A172 (cell line): ENCODE measurements at places on chromosomes 16 and 17. TPM values are rescaled to one million over a fixed set of nuclear protein-coding genes. Genes with fewer than 3 reads are reported as not detected.

DNA sequence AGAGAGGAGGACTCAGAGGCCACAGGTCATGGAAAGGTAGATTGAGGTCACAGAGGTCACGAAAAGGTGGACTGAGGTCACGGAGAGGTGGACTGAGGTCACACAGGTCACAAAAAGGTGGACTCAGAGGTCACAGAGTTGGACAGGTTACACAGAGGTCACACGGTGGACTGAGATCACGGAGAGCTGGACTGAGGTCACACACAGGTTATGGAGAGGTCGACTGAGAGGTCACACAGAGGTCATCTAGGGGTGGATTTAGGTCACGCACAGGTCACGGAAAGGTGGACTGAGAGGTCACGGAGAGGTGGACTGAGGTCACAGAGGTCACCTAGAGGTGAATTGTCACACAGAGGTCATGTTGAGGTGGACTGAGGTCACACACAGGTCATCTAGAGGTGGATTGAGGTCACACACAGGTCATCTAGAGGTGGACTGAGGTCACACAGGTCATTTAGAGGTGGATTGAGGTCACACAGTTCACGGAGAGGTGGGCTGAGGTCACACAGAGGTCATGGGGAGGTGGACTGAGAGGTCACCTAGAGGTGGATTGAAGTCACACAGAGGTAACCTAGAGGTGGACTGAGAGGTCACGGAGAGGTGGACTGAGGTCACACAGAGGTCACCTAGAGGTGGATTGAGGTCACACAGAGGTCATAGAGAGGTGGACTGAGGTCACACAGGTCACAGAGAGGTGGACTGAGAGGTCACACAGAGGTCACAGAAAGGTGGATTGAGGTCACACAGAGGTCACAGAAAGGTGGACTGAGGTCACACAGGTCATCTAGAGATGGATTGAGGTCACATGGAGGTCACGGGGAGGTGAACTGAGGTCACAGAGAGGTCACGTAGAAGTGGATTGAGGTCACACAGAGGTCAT, 26.7 kb upstream of the JPT2 start:
- no peak for DNase-seq

DNA sequence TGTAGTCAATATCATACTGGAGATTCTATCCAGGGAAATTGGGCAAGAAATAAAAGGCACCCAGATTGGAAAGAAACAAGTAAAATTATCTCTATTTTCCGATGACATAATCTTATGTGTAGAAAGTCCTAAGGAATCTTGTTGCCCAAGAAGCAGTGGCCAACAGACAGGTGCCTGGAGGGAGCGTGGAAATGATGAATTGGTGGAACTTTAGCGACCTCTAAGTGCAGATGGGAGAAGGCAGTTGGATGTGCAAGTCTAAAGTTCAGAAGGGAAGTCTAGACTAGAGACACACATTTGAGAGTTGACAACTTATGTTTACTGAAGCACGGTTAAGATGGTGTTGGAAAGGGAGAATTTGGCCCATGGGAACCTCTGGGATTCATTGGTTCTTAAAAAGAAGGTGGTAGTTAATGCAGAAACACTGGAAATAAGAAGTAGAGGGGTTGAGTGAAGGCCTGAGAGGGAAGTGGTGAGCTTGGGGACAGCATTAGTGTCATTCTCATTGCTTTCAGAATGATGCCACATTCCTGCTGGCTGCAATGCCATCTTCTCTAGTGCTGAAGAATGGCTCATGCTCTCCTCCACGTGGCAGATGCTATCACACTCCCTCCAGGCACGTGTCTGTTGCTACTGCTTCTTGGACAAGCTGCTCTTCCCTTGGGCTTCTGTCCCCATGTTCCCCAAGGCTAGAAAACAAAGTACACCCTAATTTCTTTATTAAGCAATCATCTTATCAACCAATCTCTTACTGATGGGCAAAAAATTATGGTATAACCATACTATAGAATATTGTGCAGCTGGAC, 24.0 kb downstream of the TAT start:
- DNase-seq, result no peak

DNA sequence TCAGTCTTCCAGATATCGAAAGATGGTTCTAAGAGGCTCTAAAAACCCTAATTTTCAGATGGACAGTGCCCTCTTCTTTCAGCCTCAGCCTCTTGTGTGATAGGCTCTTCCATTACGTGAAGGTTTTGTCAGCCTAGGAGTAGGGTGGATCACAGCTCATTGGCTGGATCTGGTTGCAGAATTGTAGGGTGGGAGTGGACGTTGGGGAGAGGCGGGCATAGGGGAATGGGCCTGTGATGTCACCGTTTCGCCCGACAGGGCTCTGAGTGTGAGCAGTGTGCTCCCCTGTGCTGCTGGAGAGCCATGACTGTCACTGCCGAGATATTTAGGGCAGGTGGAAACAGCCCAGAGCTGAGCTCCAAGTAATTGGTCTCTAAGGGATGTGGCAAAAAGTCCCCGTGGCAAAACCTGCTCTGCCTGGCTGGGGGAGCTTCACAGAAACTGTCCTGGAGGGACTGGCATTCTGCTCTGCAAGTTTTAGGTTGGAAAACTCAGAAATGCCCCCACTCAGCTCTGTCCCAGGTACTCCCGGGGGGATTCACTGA, 6.2 kb upstream of the WFIKKN1 start:
- DNase-seq, result no peak

- peak; percentile 91 for DNase-seq
Measured at GRCh38 chr16:57304169-57305061, 19.9 kb upstream of the PLLP start.

DNA sequence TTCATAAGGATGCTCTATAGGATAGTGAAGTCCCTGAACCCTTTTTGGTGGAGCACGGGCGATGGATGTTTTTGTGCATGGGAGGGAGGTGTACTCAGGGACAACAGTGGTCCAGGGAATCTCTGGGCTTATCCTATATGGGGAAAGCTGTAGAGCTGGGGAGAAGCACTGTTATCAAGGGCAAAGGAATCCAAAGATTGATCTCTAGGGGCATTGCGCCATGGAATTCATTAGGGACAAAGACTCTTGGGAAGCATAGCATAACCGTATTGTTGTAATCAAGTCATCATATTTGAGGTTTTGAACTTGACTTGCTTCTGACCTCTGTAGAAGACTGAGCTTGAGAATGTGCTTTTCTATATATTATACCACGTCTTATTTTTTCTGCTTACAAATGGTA, 172.9 kb upstream of the ZFHX3 start:
- no peak for DNase-seq

The TRAF7 gene
- total RNA-seq, result 97.7 and 107 TPM in 2 replicates
